Hematopoietic multipotent progenitor cell treated with erythropoietin and hydrocortisone succinate and interleukin-3 and kit ligand, for 6 days (in vitro differentiated cells): ENCODE measurements at places on chromosomes 7 and 10.

DNA sequence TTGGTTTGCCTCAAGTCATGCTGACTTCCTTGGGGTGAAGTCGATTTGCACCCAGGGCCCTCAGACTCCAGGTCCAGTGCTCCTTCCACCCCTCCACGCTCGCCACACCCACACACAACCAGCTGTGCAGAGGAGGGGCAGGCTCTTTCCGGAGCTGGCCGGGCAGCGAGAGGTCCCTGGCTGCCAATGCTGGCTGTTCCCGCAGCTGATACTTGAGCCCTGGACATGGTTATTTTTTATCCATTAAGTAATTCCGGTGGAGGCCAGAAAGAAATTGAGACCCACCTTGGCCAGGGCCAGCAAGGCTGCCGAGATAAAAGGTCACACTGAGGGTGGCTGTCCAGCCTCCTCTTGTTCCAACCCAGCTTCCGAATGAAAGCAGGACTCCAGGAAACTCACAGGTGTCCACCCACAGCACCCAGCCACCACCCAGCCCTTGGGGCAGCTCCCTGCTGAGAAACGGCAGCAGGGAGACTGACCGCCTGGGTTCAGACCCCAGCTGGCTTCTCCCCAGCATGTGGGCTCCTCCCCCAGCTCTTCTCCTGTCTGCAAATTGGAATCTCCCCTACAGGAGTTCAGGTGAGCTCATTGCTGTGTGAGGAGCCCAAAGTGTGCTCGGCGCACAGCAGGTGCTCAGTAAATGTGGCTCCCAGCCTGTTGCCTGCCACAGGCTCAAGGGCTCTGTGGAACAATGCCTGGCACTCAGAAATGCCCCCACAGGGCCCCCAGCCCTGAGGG lies 77.8 kb downstream of the PDGFA start:
- no peak for DNase-seq

GRCh38 chr10:53325066-53325465 lies 552.5 kb upstream of the MBL2 start:
- no peak for DNase-seq

DNA sequence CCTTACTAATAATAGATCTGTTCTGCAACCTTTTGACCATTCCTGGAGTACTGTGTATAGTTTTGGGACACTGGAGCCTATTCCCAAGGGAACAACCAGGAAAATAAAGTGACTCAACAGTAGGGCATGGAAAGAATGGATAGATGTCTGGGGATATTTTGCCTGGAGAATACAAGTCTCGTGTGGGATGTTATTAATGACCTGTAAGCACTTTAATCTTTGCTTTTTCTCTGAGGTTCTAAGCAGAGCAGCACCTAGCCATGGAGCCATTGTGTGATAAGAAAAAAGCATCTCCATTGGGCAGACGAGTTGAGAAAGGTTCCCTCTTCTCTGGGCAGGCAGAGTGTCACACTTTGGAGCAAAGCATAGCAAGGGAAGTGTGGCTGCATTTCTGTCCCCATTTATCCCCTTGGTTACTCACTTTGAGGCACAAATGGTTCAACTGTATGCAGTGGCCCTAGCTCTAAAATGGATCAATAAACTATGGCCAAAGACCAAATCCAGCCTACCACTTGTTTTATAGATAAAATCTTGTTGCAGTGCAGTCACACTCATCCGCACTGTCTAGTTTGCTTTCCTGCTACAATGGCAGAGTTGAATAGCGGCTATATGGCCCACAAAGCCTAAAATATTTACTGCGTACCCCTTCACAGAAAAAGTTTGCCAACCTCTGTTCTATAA lies 21.0 kb upstream of the CCDC71L start:
- no peak for DNase-seq

- no peak for DNase-seq
These were observed 312.3 kb downstream of the DGKB start for GRCh38 chr7:14590206-14590605.

GRCh38 chr10:127908106-127908958 lies 1.4 kb downstream of the PTPRE start:
- no peak for DNase-seq

- no peak for DNase-seq
These were observed 7.8 kb upstream of the GPR141 start for GRCh38 chr7:37675749-37676148.

- DNase-seq = no peak
These were observed 151.7 kb downstream of the AUTS2 start for GRCh38 chr7:69749994-69750393.
